ENCODE measurements at places on chromosomes 7 and 10. TPM values are rescaled to one million over a fixed set of nuclear protein-coding genes. Genes with fewer than 3 reads are reported as not detected.

The CUBN gene
- polyA plus RNA-seq = 277 TPM

DNA sequence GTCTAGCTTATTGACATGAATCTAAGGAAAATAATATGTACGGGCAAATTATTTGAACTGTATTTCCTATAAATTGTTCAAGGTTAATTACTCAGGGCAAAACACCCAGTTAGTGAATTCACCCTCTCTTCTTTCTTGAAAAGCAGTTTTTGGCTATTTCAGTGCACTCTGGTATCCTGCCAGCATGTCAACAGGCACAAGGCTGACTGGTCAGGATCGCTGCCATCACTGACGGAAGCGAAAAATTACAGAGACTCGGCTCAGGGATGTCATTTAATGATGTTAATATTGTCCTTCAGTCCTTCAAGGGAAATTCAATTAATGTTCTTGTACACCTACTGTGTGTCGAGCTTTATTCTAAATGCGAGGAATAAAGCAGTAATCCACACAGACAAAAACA lies 28.3 kb upstream of the OLAH start:
- DNase-seq = no peak

DNA sequence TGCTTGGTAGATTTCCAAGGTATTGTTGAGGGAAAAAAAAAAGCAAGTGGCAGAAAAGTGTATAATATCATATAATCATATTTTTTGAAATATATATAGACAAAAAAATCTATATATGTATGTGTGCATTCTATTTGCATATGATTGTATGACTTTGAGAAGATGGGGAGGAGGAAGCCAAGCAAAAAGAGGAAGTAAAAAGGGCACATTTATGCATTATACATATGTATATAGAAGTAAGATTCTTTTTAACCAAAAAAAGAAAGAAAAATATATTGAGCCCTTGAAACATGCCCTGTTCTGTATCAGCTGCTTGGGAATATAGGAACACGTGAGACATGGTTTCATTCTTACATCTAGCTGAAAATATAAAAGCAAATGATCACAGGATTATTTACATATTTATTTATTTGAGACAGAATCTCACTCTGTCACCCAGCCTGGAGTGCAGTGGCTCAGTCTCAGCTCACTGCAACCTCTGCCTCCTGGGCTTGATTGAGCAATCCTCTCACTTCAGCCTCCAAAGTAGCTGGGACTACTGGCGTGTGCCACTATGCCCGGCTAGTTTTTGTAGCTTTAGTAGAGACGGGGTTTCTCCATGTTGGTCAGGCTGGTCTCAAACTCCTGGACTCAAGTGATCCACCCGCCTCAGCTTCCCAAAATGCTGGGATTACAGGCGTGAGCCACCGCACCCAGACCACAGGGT lies 18.0 kb upstream of the SLF2 start:
- DNase-seq = no peak

DNA sequence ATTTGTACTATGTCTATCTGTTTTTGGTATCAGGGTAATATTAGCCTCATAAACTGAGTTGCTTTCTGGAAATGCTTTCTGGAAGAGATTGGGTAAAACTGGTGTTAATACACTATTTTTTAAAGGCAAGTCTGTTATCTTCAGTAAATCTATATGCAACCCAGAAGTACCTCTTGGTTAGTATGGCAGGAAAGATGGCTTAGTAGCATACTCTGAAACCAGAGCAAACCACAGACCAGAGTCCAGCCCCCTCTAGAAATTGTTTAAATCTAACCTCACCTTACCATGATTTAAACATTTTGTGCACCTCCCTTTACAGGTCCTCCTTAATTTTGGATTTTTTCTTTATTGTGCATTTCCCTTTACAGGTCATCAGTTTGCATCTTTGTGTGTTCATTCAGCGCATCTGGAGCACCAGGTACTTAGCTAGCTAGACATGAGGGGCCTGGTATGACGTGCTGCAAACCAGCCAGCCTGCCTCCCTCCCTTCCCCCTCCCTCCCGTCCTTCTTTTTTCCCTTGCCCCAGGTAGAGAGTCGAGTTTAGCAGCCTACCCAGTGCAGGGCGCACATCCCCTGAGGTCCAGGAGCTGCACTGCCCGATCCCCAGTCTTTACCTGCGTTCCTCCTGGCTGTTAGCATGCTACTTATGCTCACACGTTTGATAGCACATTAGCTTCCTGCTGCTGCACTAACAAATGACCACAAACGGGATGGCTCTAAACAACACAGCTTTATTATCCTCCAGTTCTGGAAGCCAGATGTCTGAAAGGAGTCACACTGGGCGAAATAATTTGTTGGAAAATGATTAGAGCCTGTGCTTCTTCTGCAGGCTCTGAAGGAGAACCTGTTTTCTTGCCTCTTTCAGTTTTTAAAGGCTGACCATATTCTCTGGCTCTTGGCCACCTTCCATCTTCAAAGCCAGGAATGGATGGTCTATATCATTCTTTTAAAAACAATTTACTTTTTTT lies 299.9 kb upstream of the HABP2 start:
- no peak for DNase-seq

- peak; percentile 25 for DNase-seq
These were observed 265.1 kb downstream of the HTR7 start for GRCh38 chr10:90592638-90593302.

DNA sequence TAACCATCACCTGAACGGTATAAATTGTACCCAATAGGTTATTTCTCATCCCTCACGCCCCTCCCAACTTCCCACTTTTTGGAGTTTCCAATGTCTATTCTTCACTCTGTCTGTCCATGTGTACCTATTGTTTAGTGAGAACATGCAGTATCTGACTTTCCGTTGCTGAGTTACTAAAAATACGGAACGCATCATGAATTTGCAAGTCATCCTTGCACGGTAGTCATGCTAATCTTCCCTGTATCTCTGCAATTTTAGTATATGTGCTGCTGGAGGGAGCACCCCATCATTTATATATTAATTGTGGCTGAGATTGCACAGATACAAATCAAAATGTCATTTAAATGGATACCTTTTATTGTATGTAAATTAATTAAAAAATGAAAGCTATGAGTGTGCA lies 75.7 kb upstream of the SFMBT2 start:
- no peak for DNase-seq

DNA sequence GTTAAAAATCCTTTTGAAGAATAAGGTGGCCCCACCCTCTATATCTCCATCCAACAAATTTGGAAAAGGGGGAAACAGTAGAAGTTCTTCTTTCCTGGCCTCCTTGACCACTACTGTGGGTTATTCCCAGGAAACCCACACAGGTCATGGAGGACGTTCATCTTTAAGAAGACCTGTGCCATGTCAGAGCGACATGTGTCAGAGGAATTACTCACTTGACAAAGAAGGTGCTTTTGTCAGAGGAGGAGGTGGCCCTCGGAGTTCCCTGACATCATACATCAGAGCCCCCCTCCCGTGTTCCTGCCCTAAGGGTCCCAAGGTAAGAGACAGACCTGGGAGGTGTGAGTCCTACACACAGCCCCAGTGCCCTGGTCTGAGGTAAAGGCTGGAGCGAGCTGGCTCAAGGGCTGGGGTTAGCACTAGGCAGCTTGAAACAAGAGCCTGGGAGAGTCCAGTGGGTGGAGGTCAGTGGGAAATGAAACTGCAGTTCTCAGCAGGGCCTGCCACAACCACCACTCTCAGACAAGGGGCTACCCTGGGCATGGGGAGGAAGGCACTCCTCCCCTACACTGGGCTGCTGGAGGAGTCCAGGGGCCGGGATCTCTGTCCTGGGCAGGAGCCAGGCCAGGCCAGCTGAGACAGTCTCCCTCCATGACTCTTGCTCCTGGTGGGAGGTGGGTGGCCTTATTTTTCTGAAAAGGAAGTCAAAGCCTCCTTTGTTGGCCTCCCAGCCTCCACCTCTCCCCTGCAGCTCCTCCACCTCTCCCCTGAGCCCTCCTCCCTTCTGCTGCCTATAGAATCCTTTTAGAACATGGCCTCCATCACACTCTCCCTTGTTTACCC lies 21.8 kb upstream of the ZMIZ1 start:
- DNase-seq = no peak
